ENCODE measurements at places on chromosomes 1 and 21.
A peak's percentile ranks its signal among the peaks of the same experiment; 100 is the strongest.

GRCh38 chr1:219174460-219175211, 958 bp downstream of the LYPLAL1 start:
- DNase-seq: peak; percentile 30

- DNase-seq: no peak
Measured at GRCh38 chr1:107110326-107110725, 30.5 kb upstream of the NTNG1 start.

DNA sequence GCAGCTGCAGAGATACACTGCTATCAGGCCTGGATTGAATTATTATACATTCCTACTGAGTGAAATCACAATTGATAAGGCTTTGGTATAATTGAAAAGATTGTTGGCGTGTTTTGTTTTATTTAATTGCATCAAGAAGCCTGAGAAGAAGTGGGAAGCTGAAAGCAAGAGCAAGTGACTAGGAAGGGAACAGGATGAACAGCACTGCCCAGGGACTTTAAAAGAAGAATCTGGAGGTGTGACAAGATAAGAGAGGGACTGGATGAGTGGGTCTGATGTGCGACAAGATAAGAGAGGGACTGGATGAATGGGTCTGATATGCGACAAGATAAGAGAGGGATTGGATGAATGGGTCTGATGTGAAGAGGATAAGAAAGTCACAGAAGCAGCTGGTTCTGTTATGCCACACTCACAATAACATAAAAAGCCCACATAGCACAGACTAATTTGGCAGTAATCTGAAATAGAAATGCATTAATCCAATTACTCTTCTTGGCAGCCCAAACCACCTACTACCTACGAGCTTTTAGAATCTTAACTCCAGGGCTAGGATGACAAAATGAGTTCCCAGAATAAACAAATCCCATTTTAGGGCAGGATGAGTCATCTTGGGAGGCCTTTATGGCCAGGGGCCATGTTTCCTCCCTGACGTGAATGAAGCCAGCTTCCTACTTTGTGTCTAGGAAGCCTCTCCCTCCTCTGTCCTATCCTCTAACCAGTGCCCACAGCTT, 129.7 kb downstream of the DUSP10 start:
- peak; percentile 83 for DNase-seq

- DNase-seq: no peak
Measured at GRCh38 chr1:96492236-96492635, 229.3 kb upstream of the PTBP2 start.

- no peak for DNase-seq
Measured at GRCh38 chr1:155978973-155979429, 654 bp upstream of the ARHGEF2 start.
